ENCODE measurements at places on chromosomes 12 and 14.

- DNase-seq: no peak
These were observed 63.9 kb upstream of the VASH1 start for GRCh38 chr14:76697246-76697905.

DNA sequence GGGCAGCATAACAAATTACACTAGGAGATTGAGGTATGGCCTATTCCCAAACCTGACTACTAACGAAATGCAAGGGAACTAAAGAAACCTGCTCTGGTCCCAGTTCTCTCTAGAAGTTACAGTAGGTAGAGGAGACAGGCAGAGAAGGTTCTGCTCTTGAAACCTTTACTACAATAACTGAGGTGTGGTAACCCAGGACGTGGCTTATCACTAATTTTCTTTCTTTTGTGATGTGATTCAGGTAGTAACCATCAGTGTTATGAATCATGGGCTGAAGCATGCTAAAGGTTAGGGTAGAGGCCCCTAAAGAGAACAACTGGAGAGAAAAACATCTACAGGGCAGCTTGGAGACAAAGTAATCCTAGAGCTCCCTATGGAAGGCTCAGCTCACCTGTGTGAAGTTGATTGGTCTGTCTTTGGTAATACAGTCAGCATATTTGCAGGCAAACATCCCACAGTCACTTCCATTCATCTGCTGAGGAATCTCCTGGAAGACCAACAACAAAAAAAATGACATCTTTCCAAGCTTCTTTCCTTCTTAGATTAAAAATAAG lies 41.8 kb upstream of the COL2A1 start:
- DNase-seq: no peak

DNA sequence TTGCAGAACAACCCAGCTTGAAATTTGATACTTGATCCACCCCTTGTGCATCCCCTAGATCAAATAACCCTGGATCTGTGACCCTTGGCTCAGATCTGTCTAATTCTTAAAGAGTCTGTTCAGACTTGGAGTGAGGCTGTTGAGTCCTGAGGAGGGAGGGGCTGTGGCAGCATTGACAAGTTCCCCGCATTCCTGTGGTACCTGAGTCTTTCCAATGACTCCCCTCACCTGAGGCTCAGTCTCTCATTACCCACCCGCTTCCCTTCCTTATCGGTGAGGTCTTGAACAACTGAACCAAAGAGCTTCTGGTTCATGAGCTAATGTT lies 16.1 kb upstream of the HDAC7 start:
- no peak for DNase-seq

DNA sequence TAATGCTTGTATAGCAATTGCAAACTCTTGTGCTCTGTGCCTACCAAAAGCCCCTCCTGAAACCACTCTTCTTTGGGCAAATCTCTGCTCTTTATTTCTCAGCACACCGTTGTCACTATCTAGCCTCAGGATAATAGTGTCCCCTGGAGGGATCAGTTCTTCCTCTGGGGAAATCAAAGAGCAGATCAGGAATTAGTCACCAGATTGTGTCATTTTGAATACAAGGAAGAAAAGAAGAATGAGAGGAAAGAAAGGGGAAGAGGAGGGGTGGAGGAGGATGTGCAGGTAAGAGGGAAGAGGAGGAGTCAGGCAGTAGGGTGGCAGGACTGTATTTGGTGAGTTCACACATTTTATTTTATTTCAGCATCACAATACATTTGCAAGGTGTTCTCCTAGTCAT lies 256.4 kb downstream of the GRIN2B start:
- no peak for DNase-seq

- DNase-seq: no peak
These were observed 138.1 kb upstream of the RMST start for GRCh38 chr12:97324471-97324870.

- DNase-seq: no peak
These were observed 433.2 kb downstream of the PDZRN4 start for GRCh38 chr12:41621291-41621690.

DNA sequence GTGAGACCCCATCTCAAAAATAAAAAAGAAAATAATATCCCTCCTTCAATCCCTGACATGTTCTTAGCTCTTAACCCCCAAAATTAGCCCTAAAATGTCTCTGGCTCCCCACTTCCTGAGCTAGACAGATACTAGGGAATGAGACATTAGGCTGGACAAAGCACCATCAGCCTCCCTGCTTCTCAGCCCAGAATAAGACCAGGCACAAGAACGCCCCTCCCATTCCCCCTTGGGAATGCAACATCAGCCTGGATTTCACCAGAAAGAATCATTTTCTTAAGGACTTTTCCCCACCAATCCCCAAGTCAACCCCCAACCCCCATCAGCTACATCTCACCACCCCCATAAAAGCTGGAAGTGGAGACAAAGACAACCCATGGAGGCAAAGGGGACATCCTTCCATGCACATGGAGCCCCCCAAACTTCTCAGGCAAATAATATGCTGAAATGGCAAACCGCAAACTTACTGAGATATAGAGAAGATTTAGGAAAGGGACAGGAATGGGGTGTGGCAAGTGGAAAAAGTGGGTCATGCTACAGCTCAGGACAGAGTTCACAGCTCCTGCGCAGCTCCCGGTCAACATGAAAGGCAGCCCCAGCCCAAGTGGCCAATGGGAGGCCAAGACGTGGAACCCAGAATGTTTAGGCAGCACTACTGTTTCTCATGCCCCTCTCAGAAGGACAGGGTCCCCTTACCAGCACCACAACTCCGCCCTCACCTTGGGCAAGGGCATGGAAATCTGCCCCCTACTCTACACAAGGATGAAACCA lies 2.7 kb downstream of the CHD4 start:
- peak; percentile 76 for DNase-seq

DNA sequence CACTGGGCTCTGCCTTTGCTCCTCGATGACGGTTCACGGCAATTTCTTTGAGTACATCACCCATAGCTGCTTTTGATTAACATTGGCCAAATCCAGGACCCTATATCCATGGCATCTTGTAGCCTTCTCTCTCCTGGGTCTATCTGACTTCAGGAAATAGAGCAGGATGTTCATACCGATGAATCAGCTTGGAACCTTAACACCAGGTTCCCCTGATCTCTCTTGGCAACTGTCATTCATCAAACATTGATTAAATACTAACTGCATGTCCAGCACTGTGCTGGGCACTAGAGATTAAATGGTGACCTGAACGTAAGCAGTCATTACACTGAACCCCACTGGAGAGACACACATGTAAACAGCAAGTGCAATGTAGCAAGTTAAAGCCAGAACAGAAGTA lies 77.0 kb upstream of the MED13L start:
- DNase-seq: no peak

DNA sequence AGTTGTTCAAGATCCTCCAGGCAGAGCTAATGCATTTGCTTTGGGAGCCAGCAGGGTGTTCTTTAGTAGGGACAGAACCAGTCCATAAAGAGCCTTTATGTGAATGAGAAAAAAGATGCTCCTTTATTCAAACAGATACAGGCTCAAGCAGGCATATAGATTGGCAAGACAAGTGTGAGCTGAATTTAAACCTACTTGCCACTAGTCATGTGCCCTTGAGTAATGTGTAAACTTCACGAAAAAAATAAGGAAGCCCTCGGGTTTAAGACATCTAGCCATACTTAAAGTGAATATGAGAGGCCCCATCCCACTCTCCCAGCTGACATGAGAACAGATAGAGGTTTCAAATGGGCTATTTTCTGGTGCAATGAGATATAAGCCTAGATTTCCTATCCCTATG lies 43.1 kb upstream of the STRAP start:
- DNase-seq: no peak

DNA sequence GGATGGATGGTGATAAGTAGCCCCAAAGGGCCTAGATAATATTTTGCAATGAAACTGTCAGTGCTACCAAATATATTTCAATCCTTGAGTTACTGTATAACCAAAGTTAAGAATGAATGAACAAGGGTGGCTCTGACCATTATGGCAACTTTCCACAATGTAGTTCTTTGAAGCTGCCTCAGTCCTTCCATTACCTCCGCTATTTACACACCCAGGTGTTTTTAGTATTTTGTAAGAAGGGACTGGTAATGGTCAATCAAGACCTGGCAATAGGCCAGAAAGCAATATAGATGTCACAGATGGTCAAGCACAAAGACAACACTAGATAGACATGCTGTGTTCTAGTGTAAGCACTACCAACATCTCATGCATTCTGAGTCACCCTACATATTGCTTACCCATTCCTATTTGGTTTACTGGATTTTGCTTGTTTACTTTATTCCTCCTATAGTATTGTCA lies 16.3 kb downstream of the DUSP16 start:
- DNase-seq: no peak

- no peak for DNase-seq
These were observed 33.7 kb upstream of the RIC8B start for GRCh38 chr12:106740818-106741217.

DNA sequence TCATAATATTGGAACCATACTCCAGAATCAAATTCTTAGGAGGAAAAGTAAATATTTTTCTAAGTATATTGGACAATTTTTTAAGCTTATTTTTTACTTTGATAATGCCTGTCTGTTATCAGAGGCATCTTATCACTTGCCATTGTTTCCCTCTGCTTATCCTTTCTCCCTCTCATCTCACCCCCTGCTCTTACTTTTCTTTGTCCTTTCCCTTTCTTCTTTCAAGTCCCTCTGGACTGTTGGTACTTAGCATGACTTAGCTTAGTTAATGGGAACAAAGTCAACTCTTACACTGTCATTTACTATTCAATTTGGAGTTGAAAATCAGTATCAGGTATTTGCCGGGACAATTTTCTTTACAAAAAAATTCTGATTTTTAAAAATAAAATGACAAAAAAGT lies 45.2 kb downstream of the ABCD2 start:
- no peak for DNase-seq

GRCh38 chr12:21815306-21816062 lies 41.0 kb upstream of the KCNJ8 start:
- peak; percentile 14 for DNase-seq

DNA sequence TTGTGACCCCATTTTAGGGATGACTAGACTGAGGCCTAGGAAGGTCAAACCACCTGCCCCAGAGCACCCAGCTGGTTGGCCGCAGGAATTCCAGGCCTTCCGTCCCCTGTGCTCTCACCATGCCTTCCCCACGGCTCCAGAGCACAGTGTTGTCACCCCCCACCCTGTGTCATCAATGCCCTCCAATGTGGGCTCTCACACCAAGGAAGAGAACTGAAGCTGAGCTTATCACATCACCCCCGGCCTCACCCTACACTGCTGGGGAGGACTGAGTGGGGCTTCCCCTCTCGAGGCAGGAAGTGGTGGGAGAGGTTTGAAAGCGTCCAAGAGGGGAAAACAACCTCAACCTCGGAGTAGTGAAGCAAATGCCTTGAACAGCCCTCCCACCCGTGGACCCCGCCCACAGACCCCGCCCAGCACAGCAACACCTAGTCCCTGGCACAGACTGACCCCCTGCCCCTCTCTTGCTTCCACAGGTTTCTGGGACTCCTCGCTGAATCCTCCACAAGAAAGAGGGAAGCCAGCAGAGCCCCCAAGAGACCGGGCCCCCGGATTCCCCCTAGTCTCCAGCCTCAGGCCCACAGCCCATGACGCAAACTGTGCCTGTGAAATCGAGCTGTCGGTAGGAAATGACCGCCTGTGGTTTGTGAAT lies 97.2 kb downstream of the LGMN start:
- DNase-seq: no peak

DNA sequence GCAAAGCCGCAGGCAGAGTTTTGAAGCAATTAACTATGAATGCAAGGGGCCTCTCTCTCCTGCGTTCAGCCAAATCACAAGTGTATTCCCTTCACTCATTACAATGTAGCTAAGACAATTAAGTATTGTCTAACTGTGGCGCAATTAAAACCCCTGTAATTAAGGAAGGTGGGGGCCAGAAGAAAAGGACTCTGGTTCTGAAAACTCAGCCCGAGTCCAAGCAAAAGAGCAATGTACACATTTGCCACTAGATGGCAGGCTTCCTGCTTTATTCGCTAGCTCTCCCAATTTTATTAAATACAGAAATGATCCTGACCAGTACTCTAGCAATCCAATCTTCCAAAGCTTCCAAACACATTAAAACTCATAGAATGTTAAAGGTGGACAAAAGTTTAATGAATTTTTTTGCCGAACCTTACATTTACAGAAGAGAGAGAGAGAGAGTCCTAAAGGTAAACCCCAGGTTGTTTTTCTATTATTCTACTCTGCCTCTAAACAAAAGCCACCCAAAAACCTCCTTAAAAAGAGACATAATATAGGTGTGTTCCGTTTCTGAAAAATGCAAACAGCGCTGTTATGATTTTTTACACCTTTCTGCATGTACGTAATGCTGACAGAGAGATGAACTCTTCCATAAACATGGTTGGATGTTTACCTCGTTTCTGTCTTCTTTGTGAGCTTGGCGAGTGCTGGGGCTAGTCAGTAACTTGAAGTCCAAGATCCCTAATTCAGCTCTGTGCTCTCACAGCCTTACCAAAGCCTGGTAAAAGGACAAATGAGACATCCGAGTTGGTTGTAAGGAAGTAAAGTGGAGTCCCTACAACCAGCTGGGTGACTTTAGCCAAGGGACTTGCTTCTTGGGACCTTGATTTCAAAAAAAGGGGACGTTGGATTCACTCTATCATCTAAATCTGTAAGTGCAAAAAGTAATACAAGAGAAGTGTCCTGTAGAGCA lies 50.9 kb upstream of the VASH1 start:
- DNase-seq: peak; percentile 46

- DNase-seq: no peak
These were observed 13.6 kb upstream of the FOXJ2 start for GRCh38 chr12:8018666-8019581.

DNA sequence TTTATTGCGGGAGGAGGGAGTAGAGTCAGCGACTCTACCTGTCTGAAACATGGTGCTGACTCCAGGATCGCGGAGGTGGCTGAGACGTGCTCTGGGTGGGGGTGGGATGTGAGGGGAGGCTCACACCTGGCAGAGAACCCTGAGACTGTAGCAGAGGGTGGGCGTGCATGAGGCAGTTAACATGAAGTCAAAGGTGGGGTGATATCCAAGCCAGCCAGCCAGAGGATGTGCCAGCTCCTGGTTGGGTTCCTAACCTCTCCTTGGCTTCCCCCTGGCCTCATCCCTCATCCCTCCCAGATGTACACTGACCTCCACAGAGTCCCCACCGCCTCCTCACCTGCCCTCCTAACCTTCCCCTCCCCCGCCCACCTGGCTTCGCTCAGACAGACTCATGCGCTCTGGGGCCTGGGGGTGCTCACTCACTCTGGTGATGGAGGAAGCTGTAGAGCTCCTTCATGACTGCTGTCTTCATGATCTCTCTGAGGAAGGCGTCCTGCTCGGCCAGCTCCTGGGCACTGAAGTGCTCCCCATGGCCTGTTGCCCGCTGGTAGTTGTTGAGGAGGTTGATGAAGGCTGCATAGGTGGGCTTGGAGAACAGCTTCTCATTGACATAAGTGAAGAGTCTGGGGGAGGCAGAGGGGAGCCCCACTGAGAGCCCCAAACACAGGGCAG lies 9.3 kb downstream of the ENDOU start:
- DNase-seq: no peak

DNA sequence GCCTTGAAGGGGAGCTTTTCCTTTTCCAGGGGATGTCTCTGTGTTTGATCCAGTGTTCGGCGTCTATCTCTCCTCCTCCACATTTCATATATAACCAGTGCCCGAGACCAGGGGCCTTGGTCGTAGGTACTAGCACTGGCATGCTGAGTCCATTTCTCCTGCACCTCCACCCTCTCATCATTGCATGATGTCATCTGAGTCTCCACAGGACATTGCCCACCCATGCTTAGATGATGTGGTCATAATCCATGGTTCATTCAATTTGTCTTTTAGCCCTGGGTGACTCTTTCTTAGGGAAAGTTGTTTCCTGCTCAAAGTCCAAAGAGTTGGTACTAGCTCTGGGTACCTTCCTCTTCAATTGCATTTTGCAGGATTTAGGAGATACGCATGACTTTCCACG lies 328.1 kb downstream of the BCL11B start:
- no peak for DNase-seq

GRCh38 chr12:106085213-106085612 lies 53.5 kb downstream of the NUAK1 start:
- no peak for DNase-seq

Data from fibroblast of upper back skin (primary cell).